ENCODE measurements at places on chromosomes 5 and 9.

GRCh38 chr5:102835717-102836116, 80.6 kb downstream of the PAM start:
- H3K27me3 ChIP-seq: no peaks in the 10 kb centered on the region
- H3K27ac ChIP-seq: no peak overlapping the region
- no peak overlapping the region for H3K4me3 ChIP-seq
- no peaks in the 10 kb centered on the region for H3K4me1 ChIP-seq
- DNase-seq: no peak
- no peaks in the 10 kb centered on the region for H3K36me3 ChIP-seq

- no peaks in the 10 kb centered on the region for H3K27me3 ChIP-seq
- no peaks in the 10 kb centered on the region for H3K36me3 ChIP-seq
- no peak for DNase-seq
Measured at GRCh38 chr5:58274191-58274590, 185.7 kb downstream of the PLK2 start.

DNA sequence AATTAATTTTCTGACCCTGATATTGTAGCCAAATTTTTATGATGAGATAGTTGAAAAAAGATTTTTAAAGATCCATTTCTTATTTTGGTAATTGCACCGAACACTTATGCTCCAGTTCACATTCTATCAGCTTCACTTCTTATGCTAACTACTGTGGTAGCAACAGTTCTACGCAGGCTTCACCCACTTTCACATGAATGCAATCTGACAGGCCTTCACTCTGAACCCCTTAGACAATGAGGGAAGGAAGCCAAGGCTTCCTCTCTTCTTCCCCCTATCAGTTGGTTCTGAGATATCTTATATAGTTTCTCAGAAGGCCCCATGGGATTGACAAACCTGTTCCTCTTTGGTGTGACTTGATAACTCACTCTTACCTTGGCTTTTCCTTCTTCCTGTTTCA, 185.8 kb downstream of the CETN3 start:
- no peaks in the 10 kb centered on the region for H3K27me3 ChIP-seq
- no peaks in the 10 kb centered on the region for H3K36me3 ChIP-seq

- no peak overlapping the region for H3K4me3 ChIP-seq
- peaks cover 5% of the 10 kb centered on the region for H3K4me1 ChIP-seq
- H3K27me3 ChIP-seq: no peaks in the 10 kb centered on the region
- H3K36me3 ChIP-seq: no peaks in the 10 kb centered on the region
- H3K27ac ChIP-seq: no peak overlapping the region
Measured at GRCh38 chr5:68088302-68088701, 127.3 kb upstream of the PIK3R1 start.

DNA sequence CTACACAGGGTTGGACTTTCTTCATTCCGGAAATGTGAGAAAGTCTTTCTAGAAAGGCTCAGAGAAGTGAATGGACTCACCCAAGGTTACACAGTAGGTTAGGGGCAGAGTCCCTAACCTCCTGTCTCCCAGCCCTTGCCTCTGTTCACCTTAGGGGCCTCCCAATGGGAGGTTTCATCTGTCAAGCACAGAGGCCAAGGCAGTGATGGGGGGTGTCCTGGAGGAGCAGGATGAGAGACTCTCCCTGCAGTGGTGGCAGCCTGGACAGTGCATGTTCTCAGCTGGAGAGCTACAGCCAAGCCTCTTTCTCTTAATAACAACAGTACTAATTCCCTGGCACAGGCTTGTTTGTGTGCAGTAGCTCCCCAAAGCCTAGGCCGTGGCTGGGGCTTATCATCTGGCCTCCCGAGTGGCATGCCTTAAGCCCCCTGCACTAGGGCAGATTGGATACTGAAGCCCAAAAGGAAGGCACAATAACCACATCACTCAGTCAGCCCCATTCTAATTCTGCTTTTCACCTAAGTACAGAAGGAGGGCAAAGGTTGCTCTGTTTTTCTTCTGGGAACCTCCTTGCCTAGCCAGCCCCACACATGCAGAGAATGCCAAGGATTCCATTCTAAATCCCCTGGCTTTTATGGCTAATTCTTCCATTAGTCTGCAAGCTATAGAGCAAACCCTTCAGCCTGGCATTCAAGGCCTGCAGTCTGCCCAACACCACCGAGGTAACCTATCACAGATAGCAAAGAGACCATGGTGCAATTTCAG, 50.2 kb upstream of the XPA start:
- H3K27me3 ChIP-seq: peaks cover 32% of the 10 kb centered on the region
- H3K27ac ChIP-seq: peak overlapping the region; percentile 88
- peak; percentile 88 for DNase-seq

GRCh38 chr9:135611142-135611874, 28.0 kb downstream of the GLT6D1 start:
- H3K4me1 ChIP-seq: no peaks in the 10 kb centered on the region
- DNase-seq: no peak
- no peaks in the 10 kb centered on the region for H3K27me3 ChIP-seq
- no peak overlapping the region for H3K4me3 ChIP-seq
- H3K36me3 ChIP-seq: no peaks in the 10 kb centered on the region

DNA sequence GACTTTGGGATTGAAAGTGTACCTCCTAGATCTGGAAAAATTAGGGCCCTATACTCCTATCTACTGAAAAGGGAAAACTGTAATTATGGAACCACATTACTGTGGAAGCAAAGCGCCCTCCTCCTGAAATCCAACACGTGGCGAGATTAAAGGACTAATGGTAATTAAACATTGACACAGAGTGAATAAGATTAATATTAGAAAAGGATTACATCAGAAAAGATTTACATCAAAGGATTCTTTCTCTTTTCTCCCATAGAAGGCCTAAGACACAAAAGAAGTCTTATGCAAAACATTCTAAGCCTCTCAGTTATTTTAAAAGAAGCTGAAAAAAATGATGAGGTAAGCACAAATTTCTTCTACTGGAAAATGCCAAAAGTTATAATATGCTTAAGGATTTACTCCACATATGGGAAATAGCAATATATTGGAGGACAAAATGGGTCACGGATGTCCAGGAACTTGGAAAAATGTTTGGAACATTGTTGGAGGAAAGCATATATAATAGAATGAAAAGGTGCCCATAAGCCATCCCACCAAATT, 227.8 kb downstream of the TRPM3 start:
- H3K27me3 ChIP-seq: no peaks in the 10 kb centered on the region
- DNase-seq: no peak
- H3K4me3 ChIP-seq: no peak overlapping the region
- no peaks in the 10 kb centered on the region for H3K36me3 ChIP-seq
- peak overlapping the region; percentile 65 for H3K27ac ChIP-seq

- no peaks in the 10 kb centered on the region for H3K4me1 ChIP-seq
- no peaks in the 10 kb centered on the region for H3K27me3 ChIP-seq
- no peaks in the 10 kb centered on the region for H3K36me3 ChIP-seq
- no peak for DNase-seq
- no peak overlapping the region for H3K4me3 ChIP-seq
Measured at GRCh38 chr9:86175743-86176456, 76.5 kb upstream of the GOLM1 start.

DNA sequence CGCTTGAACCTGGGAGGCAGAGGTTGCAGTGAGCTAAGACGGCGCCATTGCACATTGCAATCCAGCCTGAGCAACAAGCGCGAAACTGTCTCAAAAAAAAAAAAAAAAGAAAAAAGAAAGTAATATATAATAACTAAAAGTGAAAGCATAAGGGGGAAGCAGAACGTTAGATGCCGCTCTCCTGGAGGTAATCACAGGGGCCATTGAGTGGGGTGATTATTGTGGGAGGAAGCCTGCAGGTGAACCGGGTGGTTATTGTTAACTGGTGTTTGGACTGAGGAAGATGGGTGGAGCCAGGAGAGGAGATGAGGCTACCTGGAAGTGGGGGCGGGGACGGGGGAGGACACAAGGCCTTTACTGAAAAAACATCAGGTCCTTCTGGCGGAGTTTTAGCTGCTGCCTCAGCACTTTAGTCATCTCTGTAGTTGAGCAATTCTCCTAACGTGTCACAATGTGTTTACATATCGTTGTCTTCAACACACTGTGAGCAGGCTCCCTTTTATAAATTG, 5.3 kb upstream of the TJP2 start:
- H3K27me3 ChIP-seq: peaks cover 12% of the 10 kb centered on the region
- H3K36me3 ChIP-seq: no peaks in the 10 kb centered on the region
- no peak for DNase-seq
- no peak overlapping the region for H3K4me3 ChIP-seq
- H3K4me1 ChIP-seq: peaks cover 12% of the 10 kb centered on the region

GRCh38 chr5:144167998-144168397, 2.5 kb downstream of the YIPF5 start:
- H3K4me3 ChIP-seq: no peak overlapping the region
- DNase-seq: no peak
- no peaks in the 10 kb centered on the region for H3K27me3 ChIP-seq
- no peak overlapping the region for H3K27ac ChIP-seq
- H3K36me3 ChIP-seq: peaks cover 10% of the 10 kb centered on the region
- H3K4me1 ChIP-seq: peaks cover 4% of the 10 kb centered on the region

GRCh38 chr5:4862500-4862899, 277.6 kb upstream of the ADAMTS16 start:
- no peaks in the 10 kb centered on the region for H3K27me3 ChIP-seq
- H3K4me3 ChIP-seq: no peak overlapping the region
- no peak overlapping the region for H3K27ac ChIP-seq

DNA sequence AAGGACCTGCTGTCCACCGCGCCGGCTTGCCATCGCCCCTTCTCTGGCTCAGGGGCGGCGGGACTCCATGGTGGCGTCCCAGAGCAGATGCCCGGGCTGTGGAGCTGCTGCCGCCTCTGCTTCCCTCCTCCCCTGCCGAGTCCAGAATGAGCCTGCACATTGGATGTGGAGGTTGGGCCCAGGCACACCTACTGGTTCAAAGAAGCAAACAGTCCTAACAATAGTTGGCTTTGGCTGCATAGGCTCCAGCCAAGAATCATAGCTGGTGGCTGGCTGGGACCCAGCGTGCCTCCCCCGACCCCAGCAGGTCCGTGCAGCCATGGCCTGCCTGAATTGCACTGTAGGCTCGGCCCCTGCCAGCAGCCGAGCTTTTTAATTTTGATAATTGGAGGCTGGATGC, 25.8 kb downstream of the ADAMTSL2 start:
- H3K27ac ChIP-seq: no peak overlapping the region
- no peak overlapping the region for H3K4me3 ChIP-seq
- H3K4me1 ChIP-seq: peaks cover 9% of the 10 kb centered on the region
- no peaks in the 10 kb centered on the region for H3K27me3 ChIP-seq
- no peaks in the 10 kb centered on the region for H3K36me3 ChIP-seq

- DNase-seq: peak; percentile 94
- peak within 1 kb of the TSS; percentile 71 for H3K27ac ChIP-seq
- peaks cover 11% of the 10 kb centered on the region for H3K27me3 ChIP-seq
- peaks cover 11% of the 10 kb centered on the region for H3K4me1 ChIP-seq
- H3K36me3 ChIP-seq: no peaks in the 10 kb centered on the region
- peak within 1 kb of the TSS; percentile 90 for H3K4me3 ChIP-seq
Measured at GRCh38 chr9:4740638-4741364, at the start of gene AK3. AK3 (minus strand) TSS chr9:4741202; CDS start chr9:4741087, 115 bp downstream.

DNA sequence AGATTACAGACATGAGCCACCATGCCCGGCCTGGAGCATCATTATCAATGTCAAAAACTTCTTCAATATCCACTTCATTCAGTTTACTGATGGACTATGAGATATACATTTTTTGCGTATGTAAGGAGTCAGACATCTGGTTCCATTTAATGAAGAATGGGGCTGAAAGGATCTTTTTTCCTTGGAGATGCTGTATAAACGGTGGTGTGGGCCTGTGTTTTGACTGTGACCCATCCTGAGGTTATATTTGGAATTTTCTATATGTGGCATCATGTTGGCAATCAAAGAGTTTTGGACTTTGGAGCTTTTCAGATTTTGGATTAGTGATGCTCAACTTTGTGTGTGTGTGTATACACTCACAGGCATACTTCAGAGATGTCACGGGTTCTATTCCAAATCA, 85.7 kb upstream of the FBXL17 start:
- DNase-seq: no peak
- no peak overlapping the region for H3K27ac ChIP-seq
- no peaks in the 10 kb centered on the region for H3K27me3 ChIP-seq
- no peaks in the 10 kb centered on the region for H3K36me3 ChIP-seq
- H3K4me1 ChIP-seq: no peaks in the 10 kb centered on the region

DNA sequence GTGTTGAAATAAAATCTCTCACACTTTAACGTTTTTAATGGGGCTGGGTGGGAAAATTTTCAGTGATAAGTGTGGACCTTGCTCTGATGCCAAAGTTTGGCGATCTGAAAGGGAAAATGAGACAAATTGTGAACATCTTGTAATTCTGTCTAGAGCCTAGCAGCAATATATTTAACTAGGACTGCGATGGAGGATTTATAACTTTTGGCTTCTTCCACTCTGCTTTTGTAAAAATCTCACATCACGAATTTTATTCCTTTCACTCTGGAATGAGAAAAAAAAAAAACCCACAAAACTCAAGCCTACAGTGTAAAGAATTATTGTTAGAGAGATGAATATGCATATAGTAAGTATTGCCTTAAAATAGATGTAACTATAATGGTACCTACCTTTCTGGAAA, 19.9 kb downstream of the CCNH start:
- no peaks in the 10 kb centered on the region for H3K27me3 ChIP-seq
- no peak overlapping the region for H3K4me3 ChIP-seq
- no peak overlapping the region for H3K27ac ChIP-seq
- no peaks in the 10 kb centered on the region for H3K4me1 ChIP-seq
- H3K36me3 ChIP-seq: peaks cover 55% of the 10 kb centered on the region

- DNase-seq: no peak
- H3K4me1 ChIP-seq: peaks cover 23% of the 10 kb centered on the region
- no peak overlapping the region for H3K27ac ChIP-seq
- H3K27me3 ChIP-seq: no peaks in the 10 kb centered on the region
- no peaks in the 10 kb centered on the region for H3K36me3 ChIP-seq
Measured at GRCh38 chr9:2418619-2419018, 203.0 kb upstream of the VLDLR start.

DNA sequence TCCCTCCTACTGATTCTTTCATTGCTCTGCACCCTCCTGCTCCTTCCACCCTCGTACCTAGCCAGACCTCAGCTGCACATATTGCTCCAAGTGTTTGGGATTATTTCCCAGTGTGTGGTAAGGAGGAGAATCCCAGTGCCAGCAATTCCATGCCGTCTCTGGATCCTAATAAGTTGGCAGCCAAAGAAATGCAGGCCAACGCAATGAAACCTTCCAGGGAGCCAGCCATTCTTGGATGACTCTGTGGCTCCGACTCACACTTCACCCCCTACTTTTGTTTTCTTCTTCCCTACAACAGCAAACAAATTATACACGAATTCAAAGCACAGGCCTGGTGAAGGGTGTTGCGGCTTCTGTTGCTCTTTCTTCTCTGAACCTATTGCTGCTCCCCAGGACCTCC, 82.5 kb upstream of the SLC1A3 start:
- H3K4me3 ChIP-seq: no peak overlapping the region
- no peaks in the 10 kb centered on the region for H3K27me3 ChIP-seq
- peaks cover 9% of the 10 kb centered on the region for H3K4me1 ChIP-seq
- no peak for DNase-seq

DNA sequence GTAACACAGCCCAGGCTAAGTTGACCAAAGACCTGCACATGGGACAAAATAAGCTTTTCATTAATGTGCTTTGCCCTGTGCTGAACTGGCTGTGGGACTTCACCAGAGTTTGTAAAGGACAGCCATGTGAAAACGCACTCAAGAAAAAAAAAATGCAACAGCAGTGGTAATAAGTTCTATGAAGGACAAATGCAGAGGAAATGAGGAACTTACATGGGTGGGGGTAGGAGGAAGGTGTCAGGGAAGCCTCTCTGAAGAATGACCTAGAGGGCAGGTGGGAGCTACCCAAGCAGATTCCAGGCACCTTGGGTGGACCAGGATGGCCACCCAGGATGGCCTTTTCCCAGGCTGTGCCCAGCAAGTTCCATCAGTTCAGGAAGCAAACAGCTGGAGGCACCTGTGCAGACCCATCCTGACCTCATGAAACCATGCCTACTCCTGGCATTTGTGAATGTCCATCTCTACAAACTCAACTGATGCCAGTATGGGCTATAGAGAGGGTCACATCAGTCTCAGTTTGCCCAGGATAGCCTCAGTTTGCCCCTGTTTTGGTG, 6.7 kb upstream of the PHF2 start:
- H3K36me3 ChIP-seq: no peaks in the 10 kb centered on the region
